ENCODE measurements at places on chromosomes 2 and 18.

DNA sequence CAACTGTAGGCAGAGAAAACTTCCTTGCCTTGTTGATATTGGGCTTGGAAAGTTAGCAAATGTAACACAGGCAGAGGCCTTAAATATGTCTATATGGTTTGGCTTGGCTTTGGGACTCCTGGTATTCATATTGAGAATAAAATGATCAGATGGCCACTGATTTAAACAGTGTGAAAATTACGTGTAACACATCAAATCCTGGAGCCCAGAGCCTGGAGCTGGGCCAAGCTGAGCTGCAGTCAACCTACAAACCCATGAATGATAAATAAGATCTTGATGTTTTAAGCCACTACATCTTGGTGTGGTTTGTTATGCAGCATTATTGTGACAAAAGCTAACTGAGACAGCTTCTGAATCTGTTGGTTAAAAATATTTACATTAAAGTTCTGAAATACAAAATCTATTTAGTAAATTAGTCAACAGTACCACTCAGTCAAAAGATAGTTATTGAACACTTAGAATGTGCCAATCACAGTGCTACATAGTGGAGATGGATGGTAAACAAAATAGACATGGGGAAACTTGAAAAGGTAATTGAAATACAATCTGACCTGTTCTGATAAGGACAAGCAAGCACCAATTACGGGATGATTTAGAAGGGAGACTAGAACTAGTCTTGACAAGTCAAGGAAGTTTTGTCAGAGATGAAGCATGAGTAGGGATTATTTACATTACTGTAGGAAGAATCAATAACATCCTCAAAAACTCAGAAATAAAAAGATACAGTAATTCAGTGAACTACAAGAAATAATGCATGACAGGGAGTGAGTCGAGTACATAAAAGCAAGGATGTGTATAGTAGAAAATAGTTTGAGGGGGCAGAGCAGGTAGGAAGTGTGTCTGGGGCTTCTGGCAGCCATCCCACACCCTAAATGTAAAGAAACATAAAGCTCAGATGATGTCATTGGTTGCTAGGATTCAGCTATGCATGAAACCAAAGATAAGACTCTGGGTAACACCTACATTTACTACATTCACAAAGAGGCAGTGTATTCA, 157.7 kb downstream of the HNMT start:
- DNase-seq, result no peak

DNA sequence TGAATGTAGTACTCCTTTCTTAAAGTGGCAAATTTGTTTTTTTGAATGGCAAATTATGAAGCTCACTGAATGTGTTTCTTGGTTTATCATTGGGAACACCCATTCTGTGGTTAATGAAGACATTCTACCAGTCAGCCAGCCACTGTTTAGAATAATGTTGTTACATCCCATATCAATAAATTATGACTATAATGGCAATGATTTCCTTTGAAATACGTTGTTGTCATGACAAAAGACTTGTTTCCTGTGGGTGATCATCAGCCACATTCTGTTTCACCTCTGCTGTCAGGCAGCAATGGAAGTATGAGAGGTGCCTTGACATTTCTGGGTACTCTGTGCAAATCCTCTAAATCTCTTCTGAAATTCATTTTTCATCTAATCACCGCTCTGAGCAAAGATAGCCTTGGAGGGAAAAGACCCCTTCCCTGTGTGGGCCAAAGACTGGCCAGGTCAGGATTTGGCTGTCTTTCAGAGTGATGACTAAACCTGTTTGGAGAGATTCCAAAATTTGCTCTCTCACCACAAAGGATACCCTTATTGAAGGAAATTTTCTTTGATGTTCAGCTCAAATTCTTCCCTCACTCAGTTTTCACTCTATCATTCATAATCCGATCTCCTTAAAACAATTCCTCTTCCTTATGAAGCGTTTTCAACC, 869.2 kb downstream of the BCL11A start:
- DNase-seq, result no peak

DNA sequence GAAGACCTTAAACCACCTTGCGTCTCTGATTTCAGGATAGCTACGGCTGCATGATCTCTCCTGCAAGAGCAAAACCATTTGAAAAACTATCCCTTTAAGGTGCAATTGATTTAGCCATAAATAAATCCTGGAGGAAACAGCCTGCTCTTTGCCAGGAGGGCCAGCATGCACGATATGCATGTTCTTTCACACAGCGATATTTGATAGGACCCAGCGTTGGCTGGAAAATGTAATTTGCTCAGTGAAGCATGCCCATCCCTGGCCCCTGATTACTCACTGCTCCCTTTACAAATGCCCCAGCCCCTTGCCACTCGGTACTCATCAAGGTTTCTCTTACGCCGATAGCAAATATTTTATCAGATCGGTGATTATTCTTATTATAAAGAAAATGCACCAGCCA, 315.4 kb downstream of the CDH2 start:
- peak; percentile 76 for DNase-seq

- DNase-seq, result no peak
These were observed 142.1 kb downstream of the TMEM247 start for GRCh38 chr2:46621499-46621898.

- DNase-seq, result no peak
These were observed 14.3 kb downstream of the MAP3K2 start for GRCh38 chr2:127373362-127374083.

Data from NCI-H2227 treated with DMSO at 0.1 percent for 48 hours (cell line).